ENCODE measurements at places on chromosomes 4 and X. TPM values are rescaled to one million over a fixed set of nuclear protein-coding genes. Genes with fewer than 3 reads are reported as not detected.

- DNase-seq, result no peak
These were observed 85.1 kb downstream of the FAM53A start for GRCh38 chr4:1599026-1599481.

- no peak for DNase-seq
These were observed 341.5 kb downstream of the BCOR start for GRCh38 chrX:39756086-39756883.

- no peak for DNase-seq
These were observed 14.3 kb downstream of the CFAP99 start for GRCh38 chr4:2432991-2433530.

GRCh38 chrX:392575-392846 is 5.8 kb upstream of the PPP2R3B start:
- DNase-seq, result no peak

Gene ZNF157
- not detected for polyA plus RNA-seq

- DNase-seq, result no peak
These were observed 26.5 kb downstream of the SLC10A7 start for GRCh38 chr4:146495269-146495668.

- no peak for DNase-seq
These were observed 221.8 kb downstream of the DACH2 start for GRCh38 chrX:86369847-86370630.

Gene PLP1
- 2.9 TPM for polyA plus RNA-seq

- DNase-seq, result no peak
These were observed 7.6 kb downstream of the ANAPC10 start for GRCh38 chr4:145090380-145090779.

DNA sequence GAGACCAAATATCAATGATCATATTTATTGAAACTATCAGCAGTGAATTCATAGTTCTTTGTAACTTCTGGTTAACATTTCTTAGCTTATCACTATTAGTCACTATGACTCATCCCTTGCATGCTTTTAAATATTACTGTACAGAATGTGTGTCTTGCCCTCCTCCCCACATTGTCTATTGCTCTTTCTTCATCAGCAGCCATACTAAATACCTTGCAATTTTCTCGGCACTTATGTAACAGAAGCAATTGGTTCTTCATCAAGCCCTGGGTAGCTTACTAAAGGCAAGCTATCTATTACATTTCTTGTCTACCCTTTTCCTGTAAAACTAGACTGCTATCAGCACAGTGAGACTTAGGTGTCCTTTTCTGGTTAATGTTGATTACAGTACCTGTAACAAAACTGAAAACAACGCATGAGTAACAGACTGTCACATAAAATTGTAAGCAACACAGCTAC is 8.2 kb downstream of the KLHL4 start:
- DNase-seq, result no peak

- DNase-seq, result no peak
These were observed 3.5 kb upstream of the SAP30 start for GRCh38 chr4:173367285-173367684.

- DNase-seq, result no peak
These were observed 55.0 kb upstream of the SCML1 start for GRCh38 chrX:17682259-17682658.

GRCh38 chr4:8544282-8544681 is 35.9 kb upstream of the GPR78 start:
- DNase-seq, result no peak

DNA sequence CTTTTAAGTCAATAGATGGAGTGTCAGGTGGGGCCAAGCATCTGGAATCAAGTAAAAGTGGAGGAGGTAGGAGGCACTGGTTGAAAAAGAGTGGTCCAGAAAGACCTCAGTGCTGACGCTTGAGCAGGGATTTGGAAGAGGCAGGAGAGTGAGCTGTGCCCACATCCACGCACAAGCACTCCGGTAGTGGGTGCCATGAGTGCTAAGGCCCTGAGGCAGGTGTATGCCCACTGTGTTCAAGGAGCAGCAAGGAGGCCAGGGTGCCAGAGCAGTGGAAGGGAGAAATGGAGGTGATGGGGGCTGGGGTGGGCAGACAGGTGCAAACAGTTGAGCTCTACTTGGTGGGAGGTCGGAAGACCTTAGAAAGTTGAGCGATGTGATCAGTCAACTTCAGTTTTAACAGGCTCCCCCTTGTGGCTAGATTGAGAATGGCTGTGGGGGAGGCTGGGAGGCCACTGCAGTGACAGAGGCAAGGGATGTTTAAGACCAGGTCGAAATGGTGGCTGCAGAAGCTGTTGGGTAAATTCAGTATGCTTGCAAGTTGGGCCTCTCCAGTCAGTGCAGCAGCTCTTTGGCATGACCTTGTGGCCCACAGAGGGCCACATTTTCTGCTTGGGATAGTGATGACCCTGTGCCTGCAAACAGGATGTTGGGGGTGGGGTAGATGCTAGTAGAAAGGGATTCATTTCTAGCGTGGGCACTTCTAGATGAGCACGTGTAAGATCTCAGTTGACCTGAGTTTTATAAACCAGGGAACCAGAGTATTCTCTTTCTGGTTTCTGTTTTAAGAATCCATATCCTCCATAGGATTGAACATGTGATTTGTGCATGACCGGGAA is 12.7 kb downstream of the TKTL1 start:
- DNase-seq, result peak; percentile 58

GRCh38 chr4:15507679-15508078 is 38.0 kb downstream of the CC2D2A start:
- DNase-seq, result no peak

- no peak for DNase-seq
These were observed 4.1 kb upstream of the CD38 start for GRCh38 chr4:15774020-15774420.

Measured in heart left ventricle (tissue), 16 donors.